Progenitor cell of endocrine pancreas (in vitro differentiated cells): ENCODE measurements at places on chromosomes 5 and 9.
A peak's percentile ranks its signal among the peaks of the same experiment; 100 is the strongest.

DNA sequence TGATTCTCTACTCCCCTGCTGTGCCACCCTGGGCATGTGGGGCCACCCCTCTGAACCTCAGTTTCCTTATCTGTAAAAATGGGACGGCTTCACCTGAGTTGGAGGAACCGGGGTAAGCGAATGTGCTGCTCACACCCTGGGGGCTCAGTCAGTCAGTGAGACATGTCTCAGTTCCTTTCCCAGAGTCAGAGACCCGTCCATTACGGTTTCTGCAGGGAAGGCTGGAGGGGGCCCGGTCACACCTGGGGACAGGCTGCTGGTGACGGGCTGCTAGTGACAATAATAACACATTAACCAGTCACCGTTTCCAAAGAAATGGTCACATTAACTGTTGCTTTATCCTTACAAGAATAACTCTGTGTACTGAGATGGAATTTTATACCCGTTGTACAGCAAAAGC is 282.4 kb downstream of the NSG2 start:
- peaks cover 3% of the 10 kb centered on the region for H3K4me1 ChIP-seq
- H3K4me3 ChIP-seq: no peak overlapping the region
- H3K36me3 ChIP-seq: no peaks in the 10 kb centered on the region
- H3K27ac ChIP-seq: no peak overlapping the region
- DNase-seq: no peak

GRCh38 chr5:166340039-166340438 is 1951.4 kb upstream of the WWC1 start:
- no peak overlapping the region for H3K4me3 ChIP-seq
- DNase-seq: no peak
- peaks cover 4% of the 10 kb centered on the region for H3K36me3 ChIP-seq
- H3K4me1 ChIP-seq: no peaks in the 10 kb centered on the region
- H3K27me3 ChIP-seq: peaks cover 5% of the 10 kb centered on the region
- H3K27ac ChIP-seq: no peak overlapping the region

- H3K27ac ChIP-seq: peak overlapping the region; percentile 80
- no peaks in the 10 kb centered on the region for H3K36me3 ChIP-seq
- no peak for DNase-seq
- H3K4me3 ChIP-seq: peak overlapping the region; percentile 1
Measured at GRCh38 chr5:168600409-168600808, 21.2 kb upstream of the PANK3 start.

- no peak overlapping the region for H3K27ac ChIP-seq
Measured at GRCh38 chr5:137622850-137623249, 113.0 kb downstream of the KLHL3 start.

DNA sequence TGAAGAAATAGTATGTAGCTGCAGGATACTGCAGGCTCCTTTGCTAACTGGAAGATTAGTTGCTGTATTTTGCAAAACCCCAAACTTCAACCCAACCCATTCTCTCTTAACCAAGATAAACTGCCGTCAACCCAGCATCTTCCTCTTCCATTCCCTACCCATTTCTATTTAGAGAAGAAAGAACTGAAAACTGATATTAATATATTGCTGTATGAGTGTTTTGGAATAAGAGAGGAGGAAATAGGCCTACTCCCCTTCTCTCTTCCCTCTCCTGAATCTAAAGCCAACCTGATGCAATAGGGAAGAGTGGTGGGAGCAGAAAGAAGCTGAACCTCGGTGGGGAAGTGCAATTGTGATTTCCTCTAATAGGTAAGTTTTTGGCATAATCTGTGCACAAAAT is 83.7 kb downstream of the TMEM215 start:
- H3K27me3 ChIP-seq: peaks cover 60% of the 10 kb centered on the region
- H3K36me3 ChIP-seq: no peaks in the 10 kb centered on the region
- no peak overlapping the region for H3K4me3 ChIP-seq

DNA sequence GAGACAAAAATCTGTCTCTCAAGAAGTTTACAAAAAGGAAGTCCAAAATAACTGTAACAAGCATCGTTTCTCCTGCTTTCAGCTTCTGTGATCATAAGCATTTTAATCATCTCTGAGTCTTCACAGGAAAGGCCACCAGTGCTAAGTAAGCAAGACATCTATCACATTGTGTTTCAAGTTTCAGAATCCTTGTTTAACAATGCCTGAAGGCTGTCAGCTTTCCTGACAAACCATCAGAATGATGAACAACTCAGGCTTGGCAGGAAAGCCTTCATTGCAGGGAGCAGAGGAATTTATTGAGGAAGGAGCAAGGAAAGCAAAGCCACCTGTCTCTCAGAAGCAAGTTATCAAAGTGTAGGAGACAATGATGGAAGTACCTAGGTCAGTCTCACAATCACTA is 143.5 kb upstream of the DAPK1 start:
- no peak overlapping the region for H3K4me3 ChIP-seq
- H3K27ac ChIP-seq: no peak overlapping the region

- H3K27ac ChIP-seq: no peak overlapping the region
- H3K27me3 ChIP-seq: no peaks in the 10 kb centered on the region
- no peak overlapping the region for H3K4me3 ChIP-seq
- peaks cover 4% of the 10 kb centered on the region for H3K4me1 ChIP-seq
- no peak for DNase-seq
Measured at GRCh38 chr5:151880324-151880723, 44.3 kb downstream of the GLRA1 start.

DNA sequence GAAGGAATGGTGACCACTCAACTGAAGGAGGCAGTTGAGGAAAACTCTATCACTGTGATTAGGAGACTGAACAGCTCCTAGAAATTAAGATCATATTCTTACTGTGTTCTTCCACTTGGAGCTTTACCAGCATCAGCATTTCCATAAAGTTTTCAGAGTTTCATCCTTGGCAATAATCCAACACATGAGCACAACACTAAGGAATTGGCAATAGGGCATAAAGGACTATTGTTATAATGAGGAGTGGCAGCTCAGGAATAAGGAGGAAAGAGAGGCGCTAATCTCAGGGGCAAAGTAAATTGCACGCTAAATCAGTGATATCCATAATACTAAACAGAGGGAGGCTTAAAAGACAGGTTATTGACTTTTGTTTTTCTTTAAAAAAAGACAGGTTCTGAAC is 338.9 kb downstream of the EFNA5 start:
- H3K27me3 ChIP-seq: no peaks in the 10 kb centered on the region
- H3K27ac ChIP-seq: no peak overlapping the region
- DNase-seq: no peak
- no peak overlapping the region for H3K4me3 ChIP-seq

DNA sequence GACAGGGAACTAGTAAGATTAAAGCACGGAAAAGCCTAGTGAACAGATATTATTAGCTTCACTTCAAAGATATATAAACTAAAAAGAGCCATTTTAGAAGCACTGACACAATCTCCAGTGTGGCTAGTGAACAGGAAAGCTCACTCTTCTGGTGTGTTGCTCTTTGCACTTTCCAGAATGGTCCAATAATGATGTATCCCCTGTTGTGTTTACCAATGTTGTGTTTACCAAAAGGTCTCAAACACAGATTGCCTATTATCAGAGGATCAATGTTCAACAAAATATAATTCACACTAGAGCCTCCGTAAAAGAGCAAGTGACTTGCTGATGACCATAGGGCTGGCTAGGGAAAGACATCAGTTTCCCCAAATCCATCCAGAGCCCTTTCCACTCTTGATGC is 11.6 kb downstream of the KLHL3 start:
- DNase-seq: no peak
- H3K4me3 ChIP-seq: no peak overlapping the region
- H3K27me3 ChIP-seq: no peaks in the 10 kb centered on the region
- no peak overlapping the region for H3K27ac ChIP-seq
- H3K4me1 ChIP-seq: peaks cover 6% of the 10 kb centered on the region

DNA sequence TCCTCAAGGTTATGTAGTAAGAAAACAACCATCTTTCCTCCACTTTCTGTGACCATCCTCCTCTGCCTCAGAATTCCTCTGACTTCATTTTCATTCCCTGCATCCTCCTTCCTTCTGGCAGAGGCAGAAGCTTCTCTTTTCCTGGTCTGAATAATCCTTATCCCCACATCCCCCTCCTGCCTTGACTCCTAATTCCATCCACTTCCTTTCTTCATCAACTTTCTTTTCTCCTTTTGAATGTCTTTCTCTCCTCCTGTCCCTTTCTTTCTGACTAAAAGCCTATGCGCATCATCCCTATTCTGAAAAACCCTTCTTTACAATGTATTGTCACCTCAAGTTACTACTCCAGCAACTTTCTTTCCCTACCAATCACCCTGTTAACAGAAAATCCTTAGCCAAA is 79.0 kb downstream of the CDO1 start:
- H3K4me3 ChIP-seq: no peak overlapping the region
- peaks cover 3% of the 10 kb centered on the region for H3K36me3 ChIP-seq
- peaks cover 16% of the 10 kb centered on the region for H3K4me1 ChIP-seq
- peaks cover 3% of the 10 kb centered on the region for H3K27me3 ChIP-seq

DNA sequence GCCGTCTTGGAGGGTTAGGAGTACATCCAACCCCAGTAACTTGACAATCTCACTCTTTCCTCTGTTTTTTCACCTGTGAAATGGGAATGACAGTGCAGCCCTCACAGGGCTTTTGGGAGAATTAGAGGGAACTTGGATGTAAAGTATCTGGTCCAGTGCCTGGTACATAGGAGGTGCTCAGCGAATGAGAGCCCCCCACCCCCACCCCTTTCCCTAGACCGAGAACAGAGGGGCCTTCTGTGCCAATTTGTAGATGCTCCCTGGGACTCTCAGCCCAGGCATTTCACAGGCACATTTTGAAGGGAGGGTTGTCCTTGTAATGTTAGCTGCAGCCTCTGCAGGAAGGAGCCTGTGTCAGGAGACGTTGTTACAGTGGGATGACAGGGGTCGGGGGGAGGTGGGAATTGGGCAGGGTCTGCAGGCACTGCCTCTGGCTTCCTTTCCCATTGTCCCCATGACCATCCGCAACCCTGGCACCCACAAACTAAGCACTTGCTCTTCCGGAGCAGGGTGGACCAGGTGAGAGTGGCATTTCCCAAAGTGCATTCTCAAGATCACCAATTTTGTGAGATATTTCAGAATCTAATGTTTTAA is 47.0 kb downstream of the AMBP start:
- peaks cover 27% of the 10 kb centered on the region for H3K36me3 ChIP-seq
- H3K4me1 ChIP-seq: no peaks in the 10 kb centered on the region
- H3K4me3 ChIP-seq: no peak overlapping the region

DNA sequence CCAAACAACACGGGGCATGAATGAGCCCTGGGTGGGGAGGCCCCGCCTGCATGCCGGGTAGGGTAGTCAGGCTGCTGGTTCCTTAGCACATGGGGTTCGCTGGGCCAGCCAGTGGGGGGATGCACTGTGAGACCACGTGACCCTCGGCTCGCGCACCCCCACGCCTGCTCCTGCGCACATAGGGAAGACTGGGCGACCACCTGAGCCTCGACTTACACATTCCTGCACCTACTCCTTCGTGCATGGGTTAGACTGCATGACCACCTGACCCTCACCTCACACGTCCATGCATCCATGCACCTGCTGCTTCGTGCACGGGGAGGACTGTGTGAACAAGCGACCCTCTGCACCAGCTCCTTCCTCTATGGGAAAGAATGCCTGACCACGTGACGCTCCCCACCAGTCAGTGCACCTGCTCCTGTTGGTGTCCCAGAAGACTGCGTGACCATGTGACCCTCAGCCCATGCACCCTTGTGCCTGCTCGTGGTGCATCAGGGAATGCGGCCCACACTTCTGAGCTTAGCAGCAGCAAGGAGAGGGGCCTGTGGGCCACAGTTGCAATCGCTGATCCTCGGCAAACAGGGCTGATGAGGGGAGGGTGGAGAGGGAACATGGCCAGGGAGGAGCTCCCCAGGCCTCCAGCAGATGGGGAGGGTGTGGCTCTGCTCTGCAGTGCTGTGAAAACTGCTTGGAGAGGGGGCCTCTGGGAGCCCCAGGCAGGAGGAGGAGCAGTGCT is 18.1 kb downstream of the LPCAT1 start:
- no peaks in the 10 kb centered on the region for H3K4me1 ChIP-seq
- H3K27ac ChIP-seq: no peak overlapping the region

DNA sequence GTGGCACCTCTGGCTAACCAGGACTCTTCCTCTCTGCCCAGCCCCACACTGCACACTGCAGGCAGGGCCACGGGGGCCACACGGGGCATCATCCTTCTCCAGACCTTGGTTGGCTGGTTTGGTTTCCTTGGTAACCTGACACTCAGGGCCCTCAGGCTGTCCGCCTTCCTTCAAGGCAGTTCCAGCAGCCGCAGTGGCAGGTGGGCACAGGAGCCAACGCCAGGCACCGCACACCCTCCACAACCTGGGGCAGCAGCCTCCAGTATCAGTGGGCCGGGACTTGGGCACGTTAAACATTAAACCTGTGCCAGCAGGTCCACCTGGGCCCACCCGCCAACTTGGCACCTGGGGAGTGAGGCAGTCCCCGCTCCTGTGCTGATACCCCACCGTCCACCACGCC is 1.9 kb downstream of the NPDC1 start:
- peaks cover 2% of the 10 kb centered on the region for H3K4me1 ChIP-seq
- H3K36me3 ChIP-seq: no peaks in the 10 kb centered on the region
- H3K27ac ChIP-seq: no peak overlapping the region
- no peak overlapping the region for H3K4me3 ChIP-seq
- peaks cover 11% of the 10 kb centered on the region for H3K27me3 ChIP-seq

GRCh38 chr9:137439158-137439714 is 1.9 kb downstream of the ENTPD8 start:
- H3K4me3 ChIP-seq: no peak overlapping the region
- H3K4me1 ChIP-seq: peaks cover 3% of the 10 kb centered on the region
- peaks cover 5% of the 10 kb centered on the region for H3K27me3 ChIP-seq
- no peaks in the 10 kb centered on the region for H3K36me3 ChIP-seq
- DNase-seq: no peak

DNA sequence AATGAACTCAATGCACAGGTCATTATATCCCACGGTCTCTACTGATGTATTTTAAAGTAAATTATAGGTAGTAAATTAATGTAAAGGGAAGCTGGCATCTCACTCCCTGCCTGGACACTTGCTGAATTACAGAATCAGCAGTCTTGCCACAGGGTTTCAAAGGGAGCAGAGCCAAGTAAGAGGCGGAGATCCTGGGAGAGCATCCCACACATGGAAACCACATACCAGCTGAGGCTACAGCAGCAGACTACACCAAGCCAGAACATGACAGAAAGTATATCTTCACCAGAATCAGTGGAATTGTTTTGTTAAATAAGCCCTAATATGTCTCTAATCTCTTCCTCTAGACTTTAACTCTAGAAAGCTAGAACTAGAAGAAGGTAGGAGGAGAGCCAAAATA is 1689.2 kb upstream of the WWC1 start:
- H3K4me1 ChIP-seq: no peaks in the 10 kb centered on the region
- H3K4me3 ChIP-seq: no peak overlapping the region
- H3K27ac ChIP-seq: no peak overlapping the region
- no peaks in the 10 kb centered on the region for H3K27me3 ChIP-seq
- DNase-seq: no peak
- no peaks in the 10 kb centered on the region for H3K36me3 ChIP-seq

DNA sequence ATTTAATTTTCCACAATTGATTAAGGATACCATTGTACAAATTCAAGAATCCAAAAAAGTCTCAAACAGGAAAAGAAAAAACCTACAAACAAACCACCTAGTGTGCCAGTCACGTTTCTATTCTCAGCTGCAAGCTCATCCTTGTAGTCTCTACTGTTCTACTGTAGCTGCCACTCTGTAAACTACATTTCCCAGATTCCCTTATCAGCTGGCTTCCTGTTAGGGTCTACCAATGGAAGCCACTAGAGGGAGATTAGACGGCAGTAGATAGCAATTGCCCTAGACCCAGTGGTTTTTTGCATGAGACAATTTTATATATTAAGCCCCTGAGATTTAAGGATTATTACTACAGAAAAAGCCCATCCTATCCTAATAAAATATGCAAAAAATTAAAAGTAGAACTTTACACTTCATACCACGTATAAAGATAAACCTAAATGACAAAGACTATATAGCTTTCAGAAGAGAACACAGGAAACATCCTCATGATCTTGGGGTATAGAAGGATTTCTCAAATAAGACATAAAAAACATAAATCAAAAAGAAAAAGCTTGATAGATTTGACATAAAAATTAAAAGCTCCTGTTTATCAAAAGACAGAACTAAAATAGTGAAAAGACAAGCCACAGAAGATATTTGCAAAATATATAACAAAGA is 37.4 kb downstream of the P4HA2 start:
- H3K27ac ChIP-seq: no peak overlapping the region
- no peak overlapping the region for H3K4me3 ChIP-seq
